ENCODE measurements at places on chromosomes 2 and 18.

DNA sequence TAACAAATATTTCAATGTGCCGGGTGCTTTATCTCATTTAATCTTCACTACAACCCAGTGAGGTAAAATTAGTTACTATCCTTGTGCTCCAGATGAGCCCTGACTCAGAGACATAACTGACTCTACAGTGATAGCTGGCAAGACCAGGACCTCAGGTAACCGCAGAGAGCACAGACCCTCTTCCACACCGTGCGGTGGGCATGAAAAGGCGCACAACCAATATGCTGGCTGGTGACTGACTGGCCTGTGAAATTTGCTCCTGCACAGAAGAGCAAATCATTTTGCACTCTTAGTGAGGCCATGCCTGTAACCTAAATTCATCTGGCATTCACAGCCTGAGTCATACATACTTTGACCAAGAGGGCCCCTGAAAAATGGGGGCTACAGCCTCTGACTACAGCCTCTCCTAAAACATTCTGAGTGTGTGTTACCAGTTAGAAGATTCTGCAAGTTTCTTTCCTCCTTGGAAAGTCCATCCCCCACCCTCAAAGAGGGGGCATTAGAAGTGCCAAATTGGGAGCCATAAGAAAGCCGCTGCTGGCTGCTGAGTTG, 22.4 kb upstream of the MSGN1 start:
- DNase-seq: no peak

DNA sequence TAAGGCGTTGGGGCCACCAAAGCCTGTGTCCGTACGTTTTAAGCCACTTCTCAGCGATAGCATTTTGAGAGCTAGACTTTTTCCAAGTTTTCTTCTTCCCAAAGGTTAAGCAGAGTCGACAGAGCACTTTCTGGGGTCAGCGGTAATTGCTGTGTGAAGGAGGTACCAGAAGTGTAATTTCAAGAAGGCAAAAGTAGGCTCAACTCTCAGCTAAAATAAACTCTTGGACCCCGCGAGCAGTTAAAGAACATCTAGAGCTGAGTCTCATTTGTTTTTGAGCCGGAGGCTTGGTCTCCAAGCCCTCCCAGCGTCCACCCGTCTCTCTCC, 1.9 kb upstream of the PAX3 start:
- no peak for DNase-seq

DNA sequence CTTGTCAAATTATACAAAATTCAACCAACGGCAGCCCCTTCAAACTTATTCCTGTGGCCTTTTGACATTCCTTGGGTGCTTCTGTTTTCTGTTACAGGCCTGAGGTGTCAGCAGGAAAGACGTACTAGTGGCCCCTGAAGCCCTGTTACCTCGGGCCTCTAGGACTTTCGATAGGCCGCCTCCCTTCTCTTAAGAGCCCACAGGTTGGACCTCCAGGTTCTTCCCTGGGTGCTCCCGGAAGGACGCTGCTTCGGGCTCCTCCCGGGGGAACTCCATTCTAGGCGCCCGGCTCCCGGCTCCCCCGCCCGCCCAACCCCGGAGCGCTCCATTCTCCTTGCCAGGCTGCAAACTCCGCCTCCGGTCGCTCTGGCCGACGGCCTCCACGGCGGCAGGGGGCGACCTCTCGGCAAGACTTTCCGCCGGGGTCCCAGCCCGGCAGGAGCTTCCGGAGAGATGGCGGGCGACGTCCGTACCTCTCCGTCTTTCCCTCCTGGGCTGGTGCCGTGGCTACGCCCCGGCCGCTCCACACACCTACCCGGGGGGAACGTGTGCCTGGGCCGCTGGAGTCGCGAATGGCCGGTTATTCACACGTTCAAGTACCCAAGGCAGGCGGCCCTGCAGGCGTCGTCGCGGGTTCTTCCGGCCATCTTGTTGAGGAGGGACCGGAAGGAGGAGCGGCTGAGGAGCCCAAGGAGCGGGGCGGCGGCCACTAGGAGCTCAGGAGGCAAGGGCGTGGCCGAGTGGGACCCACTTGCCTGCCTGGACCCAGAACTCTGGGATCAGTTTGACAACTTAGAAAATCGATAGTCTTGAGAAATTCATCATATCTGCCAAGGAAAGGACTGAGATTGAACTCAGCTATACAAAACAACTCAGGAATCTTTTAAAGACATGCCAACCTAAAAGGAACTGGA, 27.5 kb downstream of the BOLA3 start:
- DNase-seq: peak; percentile 93

DNA sequence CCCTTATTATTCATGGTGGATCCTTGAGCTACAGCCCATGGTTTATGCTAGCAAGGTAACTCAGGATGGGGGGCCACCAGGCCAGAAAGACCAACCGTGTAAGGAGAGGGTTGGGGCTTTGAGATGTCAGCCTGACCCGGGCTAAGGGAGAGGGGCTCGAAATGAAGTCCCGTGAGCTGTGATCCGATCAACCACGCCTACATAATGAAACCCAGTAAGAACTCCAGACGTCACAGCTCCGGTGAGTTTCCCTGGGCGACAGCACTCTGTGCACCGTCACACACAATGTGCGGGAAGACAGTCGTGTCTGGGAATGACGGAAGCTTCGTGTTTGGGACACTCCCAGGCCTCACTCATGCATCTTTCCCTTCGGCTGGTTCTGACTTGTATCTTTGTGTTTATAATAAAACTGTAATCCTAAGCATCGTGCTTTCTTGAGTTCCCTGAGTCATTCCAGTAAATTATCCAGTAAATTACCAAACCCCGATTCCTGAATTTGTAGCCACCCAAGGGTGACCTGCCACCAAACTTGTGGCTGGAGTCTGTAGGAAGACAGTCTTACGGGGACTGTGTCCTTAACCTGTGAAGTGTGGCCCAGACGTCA, 44.2 kb downstream of the CYP27C1 start:
- DNase-seq: no peak

DNA sequence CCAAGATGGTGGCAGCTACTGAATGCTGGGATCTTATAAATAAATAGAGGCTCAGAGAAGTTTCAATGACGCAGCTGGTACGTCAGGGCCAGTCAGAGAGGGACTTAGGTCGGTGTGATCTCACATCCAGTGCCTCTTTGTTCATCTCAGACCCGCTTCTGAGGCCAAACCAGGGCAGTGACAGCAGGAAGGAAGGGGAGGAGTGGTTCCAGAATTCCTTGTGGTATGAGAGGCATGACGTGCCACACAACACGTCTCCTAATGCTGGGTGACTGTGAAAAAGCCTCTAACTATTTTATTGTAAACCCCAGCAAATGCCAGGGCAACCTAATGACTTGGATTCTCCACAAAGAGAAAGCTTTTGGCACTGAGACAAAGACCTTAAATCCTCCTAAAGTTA, 423.3 kb downstream of the LPIN1 start:
- peak; percentile 91 for DNase-seq

DNA sequence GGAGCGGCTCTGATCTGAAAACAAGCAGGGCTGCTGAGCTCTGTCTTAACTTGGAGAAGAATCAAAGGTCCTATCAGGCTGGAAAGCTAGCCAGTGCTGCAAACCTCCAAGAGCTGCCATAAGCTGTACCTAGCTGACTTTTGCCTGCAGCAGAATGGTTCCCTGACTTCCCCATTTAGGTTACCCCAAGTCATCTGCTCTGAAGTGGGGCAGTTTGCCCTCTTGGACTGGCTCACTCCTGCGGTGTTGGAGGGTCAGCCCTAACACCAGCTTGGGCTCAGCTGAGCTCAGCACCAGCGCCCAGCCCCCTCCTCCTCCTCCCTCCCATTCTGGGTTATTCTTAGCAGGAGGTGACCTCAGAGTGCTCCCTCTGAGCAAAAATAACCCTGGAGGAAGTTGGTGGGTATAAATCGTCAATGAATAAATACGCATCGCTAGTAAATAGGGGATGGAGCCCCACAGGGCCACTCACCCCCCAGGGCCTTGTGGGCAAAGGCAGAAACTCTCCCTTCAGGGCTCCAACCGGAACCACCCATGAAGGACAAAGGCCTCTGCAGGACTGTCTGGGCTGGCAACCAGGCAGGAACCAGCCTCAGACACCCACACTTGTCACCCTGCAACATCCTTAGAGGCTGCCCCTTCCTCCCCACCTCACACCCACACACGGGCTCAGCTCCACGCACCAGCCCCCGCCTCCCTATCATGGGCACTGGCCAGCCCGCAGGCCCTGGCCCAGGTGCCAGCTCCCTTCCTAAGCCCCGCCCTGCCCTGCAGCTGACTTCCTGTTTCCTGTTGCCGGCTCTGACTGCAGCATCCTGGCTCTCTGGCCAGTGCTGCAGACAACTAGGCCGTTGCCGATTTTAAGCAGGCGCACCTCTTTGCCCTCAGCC, 46.9 kb downstream of the DNMT3A start:
- DNase-seq: peak; percentile 61

DNA sequence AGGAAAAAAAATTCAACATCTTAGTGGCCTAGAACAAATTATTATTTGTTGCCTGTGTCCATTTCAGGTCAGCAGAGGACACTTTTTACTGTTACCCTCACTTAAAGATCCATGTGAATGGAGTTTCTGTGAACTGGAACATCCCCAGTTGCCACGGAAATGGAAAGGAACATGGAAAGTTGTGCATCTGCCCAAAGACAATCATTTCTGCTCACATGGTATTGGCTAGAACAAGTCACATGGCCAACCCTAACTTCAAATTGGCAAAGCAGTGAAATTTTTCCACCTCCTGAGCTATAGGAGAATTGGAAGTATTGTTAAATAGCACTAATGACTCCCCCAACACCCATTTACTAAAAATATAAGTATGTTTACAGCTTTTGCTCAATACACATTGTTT, 71.2 kb upstream of the CCBE1 start:
- no peak for DNase-seq

- DNase-seq: no peak
Measured at GRCh38 chr18:23902396-23902795, 112.2 kb upstream of the TTC39C start.

Measured in suppressor macrophage treated with lipopolysaccharide for 4 hours (primary cell).